ENCODE measurements at places on chromosomes 12 and 14.
A peak's percentile ranks its signal among the peaks of the same experiment; 100 is the strongest.

DNA sequence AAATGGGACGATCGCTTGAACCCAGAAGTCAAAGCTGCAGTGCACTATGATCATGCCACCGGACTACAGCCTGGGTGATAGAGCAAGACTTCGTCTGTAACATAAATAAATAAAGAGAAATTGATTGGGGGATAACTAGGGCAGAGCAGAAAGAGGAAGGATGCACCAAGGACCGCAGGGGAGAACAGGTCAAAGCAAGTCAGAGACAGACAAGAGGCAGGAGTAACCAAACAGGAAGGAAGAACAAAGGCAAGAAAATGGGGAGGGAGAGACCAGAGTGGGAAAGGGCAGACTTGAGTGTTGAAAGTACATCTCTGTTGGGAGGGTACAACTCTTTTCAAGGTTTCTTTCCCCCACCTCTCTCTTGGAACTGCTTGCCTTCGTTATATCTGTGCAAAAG lies 50.8 kb upstream of the ELK3 start:
- no peak for DNase-seq

GRCh38 chr12:54282949-54283593 lies 2.5 kb downstream of the HNRNPA1 start:
- DNase-seq = no peak

DNA sequence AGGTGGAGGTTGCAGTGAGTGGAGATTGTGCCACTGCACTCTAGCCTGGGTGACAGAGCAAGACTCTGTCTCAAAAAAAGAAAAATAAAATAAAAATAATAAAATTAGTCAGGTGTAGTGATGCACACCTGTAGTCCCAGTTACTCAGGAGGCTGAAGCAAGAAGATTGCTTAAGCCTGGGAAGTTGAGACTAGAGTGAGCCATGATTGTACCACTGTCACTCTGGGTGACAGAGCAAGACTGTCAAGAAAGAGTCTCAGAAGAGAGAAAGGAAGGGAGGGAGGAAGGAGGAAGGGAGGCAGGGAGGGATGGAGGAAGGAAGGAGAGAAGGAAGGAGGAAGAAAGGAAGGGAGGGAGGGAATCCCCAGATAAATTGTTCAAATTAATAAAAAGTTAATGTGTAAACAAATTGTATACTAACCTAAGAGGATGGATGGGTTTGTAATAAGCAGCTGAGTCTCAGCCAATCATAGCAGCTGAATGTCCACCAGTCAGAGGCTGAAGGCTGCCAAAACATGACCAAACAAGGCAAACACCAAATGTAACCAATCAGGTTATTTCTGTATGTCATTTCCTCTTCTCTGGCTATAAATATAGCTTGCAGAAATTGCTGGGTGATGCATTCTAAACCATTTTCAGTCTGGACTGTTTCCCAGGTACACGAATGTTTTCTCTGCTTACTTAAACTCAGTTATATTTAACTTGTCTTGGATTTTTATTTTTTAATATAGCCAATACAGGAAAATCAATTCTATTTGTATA lies 6.1 kb upstream of the CDCA4 start:
- no peak for DNase-seq

DNA sequence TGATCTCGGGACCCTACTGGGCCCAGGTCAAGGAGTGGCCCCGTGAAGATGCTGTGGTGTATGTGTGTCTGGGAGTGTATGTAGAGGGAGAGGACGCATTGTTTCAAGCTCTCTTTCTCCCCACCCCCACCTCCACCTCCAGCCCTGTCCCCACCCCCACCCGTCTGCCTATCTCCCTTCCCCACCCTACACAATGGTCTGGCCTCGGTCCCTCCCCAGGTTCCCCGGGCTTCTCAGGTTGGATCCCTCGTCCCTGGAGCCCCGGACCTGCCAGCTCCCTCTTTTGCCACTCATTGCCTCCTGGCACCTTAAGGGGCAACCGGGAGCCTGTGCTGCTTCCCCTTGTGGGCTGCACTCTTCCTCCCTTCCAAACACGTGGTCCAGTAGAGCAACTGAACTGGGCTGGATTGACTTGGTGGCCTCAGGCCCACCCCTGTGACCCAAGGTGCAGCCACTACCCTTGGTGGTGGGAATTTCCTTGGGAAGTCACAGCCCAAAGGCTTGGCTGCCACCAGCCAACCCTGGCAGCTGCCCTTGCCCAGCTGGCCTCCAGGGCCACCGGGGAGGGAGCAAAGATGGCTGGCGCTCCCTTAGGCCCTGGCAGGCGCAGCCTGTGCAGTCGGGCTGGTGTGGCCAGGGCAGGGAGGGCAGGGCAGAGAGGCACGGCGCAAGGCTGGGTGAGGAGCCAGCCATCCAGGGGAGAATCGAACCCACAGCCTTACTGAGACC lies 628 bp downstream of the VRTN start:
- no peak for DNase-seq

- DNase-seq = peak; percentile 85
These were observed 207.9 kb upstream of the BCL2L14 start for GRCh38 chr12:11862798-11863197.

DNA sequence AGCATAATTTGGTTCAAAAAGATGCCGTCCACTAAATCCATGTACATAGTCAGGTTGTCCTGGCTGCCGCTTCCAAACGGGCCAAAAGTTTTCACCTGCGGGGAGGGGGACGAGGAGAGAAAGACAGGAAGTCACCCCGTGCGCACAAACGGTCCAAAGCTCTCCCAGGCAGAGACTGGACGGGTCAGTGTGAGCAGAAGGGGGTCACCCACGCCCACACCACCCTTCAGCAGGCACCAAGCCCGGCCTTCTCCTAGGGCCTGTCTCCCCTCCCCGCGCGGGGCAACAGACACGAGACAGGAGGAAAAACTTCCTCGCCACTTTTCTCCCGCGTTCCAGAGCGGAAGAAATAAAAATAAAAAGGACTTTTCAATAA lies 888 bp downstream of the CCDC88C start:
- DNase-seq = no peak

Data from NCI-H526 (cell line).